Thoracic aorta (tissue), 2 donors: ENCODE measurements at places on chromosomes 2 and 18.

DNA sequence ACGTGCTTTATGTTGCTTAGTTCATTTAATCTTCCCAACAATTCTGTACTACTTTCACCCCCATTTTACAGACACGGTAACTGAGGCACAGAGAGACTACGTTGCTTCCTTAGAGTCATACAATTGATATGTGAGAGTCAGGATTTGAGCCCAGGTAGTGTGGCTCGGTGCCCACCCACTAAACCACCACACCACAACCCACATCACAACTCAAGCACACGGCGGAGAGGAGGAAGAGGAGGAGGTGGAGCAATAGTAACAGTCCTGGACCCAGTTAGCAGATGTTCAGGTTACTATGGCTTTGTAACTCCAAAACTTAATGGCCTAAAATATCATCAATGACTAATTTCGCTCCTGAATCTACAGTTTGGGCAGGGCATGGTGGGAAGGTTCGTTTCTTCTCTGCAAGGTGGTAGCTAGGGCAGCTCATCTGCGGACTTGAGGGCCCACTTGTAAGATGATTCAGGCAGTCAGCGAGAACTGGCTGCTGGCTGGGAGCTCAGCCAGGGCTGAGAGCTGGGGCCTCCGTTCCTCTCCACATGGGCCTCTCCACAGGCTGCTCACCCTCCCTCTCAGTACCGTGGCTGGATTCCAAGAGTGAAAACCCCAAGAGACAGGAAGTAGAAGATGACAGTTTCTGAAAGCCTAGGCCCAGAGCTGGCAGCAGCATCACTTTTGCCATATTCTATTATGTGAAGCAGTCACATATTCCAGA lies 167.1 kb downstream of the ZFP36L2 start:
- no peak for DNase-seq

DNA sequence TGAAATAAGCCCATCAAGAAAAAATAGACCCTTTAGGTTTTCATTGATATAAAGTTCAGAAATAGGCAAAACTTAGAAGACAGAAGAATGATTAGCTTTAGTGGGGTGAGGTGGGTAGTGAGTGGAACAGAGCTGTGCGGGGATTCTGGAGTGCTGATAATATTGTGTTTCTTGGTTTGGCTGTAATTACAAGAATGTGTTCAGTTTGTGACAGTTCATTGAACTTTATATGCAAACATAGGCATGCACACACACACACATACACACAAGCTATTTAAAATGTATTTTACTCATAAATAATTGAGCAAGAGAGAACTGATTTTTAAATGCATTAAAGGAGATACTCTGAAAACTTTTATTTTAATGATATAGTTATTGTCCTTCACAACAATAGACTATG lies 17.1 kb downstream of the ARHGAP15 start:
- no peak for DNase-seq

- DNase-seq = no peak
Measured at GRCh38 chr2:85589982-85590791, 5.4 kb upstream of the RNF181 start.

DNA sequence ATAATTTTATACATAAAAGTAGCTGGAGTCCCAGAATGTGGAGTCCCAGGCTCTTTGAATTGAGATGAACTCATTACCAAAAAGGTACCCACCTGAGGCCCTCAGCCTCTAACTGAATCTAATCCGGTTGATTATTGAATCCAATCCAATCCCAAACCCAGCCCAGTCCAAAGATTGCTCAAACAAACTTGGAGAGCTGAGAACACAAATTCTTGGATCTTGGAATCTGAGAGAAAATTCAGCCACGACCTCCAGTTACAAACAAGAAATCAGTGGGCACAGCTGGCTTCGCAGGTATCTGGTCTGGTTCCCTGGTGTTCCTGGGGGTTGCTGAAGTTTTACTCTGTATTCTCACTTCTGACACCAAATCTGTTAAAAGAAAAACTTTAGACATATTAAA lies 28.4 kb upstream of the RHOB start:
- no peak for DNase-seq
